ENCODE measurements at places on chromosomes 6 and 20.

DNA sequence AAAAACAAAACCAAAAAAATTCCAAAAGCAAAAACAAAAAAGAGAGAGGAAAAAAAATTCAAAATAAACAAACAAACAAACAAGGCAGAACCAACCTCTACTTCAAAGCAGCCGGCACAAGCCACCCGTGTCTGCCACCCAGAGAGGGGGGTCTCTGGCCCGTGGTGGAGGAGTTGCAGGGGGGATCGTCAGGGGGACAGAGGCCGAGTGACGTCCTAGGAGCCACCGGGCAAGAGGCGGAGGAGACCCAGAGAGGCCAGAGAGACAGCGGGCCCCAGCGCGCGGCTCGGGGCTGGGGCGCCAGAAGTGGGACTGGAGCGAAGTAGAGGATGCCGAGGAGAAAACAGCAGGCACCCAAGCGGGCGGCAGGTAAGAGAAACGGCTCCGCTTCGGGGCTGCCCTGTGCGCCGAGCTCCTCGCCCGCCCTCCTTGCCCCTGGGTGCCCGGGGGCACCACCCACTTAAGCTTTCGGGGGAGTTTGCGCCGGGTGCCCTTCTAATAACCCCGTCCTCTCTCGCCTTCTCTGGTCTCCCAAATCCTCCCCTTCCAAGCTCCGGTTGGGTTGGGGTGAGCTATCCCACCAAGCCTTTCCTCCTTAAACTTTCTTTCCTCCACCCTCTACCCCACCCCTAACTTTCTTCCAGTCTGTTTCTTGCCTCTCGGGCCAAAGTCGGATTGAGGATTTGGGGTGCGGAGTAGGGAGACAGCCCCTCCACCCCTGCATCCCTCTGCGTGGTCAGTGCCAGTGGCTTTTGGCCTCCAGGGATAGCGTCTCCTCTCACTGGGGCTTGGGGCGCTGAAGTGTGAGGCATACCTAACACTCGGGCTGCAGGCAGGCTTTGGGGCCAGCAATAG is 1.0 kb downstream of the TSHZ2 start:
- DNase-seq, result peak; percentile 55

- DNase-seq, result no peak
Observed at GRCh38 chr20:25453035-25453810, 45.8 kb downstream of the GINS1 start.

- no peak for DNase-seq
Observed at GRCh38 chr6:111626441-111626840, 20.8 kb upstream of the TRAF3IP2 start.

GRCh38 chr6:111205502-111205901 is 118.2 kb downstream of the SLC16A10 start:
- no peak for DNase-seq

DNA sequence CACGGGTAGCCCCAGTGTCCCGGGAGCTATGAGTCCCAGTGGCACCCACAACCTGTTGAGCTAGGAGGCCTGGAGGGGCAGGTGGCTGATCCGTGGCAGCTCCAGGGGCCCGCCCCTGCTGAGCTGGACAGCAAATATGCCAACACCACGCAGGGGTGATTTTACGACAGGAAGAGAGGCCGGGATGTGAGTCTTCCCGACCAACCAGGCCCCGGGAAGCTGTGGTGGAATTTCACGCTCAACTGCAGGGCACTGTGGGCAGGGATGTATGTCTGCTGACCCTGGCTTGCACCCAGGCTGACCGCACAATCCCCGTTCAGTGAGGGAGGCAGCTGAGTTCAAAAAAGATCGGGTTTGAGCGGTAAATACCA is 183.9 kb downstream of the ERMARD start:
- no peak for DNase-seq
